ENCODE measurements at places on chromosomes 16 and 17.

DNA sequence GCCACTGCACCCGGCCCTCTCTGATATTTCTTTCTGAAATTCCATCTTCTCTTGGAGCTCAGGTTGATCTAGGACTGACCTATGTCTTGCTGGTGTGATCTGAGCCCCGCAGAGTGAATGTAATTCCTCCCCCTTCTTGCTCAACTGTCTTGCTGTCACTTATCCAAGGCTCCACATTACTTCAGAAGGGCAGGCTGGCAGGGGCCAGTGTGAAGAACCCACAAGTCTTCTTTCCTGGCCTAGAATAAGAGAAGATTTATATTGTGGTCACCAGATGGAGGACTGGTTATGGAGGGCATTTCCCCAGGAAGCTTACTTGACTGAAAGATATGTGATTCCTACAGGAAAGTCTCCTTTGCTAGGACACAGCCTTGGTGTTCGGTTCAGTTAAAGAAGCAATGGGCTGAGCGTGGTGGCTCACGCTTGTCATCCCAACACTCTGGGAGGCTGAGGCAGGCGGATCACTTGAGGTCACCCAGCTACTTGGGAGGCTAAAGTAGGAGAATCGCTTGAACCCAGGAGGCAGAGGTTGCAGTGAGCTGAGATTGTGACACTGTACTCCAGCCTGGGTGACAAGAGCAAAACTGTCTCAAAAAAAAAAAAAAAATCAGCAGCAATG is 13.4 kb downstream of the ITGAL start:
- DNase-seq = no peak

GRCh38 chr17:27430383-27430840 is 25.8 kb upstream of the KSR1 start:
- no peak for DNase-seq

DNA sequence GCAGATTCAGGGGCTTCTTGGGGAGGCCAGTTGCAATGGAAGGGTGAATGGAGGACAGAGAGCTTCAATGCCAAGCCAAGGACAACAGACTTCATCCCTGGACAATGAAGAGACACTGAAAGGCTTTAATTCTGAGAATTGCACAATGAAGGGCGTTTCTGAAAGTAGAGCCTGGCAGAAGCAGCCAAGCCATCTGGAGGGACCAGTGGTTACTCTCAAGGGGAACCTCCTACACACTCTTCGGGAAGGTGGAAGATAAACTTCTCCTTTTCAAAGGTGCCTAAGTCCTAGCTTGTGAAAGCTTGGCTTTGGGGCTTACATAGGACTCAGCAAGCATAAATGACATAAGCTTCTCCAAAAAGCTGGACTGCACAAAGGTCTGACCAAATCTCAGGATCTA is 6.2 kb upstream of the CES1 start:
- DNase-seq = no peak

GRCh38 chr16:73058616-73059409 is 10.9 kb upstream of the ZFHX3 start:
- DNase-seq = peak; percentile 23

DNA sequence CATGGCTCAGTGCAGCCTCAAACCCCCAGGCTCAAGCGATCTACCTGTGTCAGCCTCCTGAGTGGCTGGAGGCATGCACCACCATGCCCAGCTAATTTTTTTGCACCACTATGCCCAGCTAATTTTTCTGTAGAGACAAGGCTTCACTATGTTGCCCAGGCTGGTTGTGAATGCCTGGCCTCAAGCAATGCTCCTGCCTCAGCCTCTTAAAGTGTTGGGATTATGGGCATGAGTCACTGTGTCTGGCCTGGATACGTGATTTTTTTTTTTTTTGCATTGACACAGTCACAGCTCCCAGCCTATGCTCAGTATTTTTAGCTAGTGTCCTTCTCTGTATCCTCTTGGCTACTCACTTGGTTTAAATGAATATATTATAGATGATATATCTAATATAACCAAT is 377.0 kb upstream of the TNRC6C start:
- no peak for DNase-seq

DNA sequence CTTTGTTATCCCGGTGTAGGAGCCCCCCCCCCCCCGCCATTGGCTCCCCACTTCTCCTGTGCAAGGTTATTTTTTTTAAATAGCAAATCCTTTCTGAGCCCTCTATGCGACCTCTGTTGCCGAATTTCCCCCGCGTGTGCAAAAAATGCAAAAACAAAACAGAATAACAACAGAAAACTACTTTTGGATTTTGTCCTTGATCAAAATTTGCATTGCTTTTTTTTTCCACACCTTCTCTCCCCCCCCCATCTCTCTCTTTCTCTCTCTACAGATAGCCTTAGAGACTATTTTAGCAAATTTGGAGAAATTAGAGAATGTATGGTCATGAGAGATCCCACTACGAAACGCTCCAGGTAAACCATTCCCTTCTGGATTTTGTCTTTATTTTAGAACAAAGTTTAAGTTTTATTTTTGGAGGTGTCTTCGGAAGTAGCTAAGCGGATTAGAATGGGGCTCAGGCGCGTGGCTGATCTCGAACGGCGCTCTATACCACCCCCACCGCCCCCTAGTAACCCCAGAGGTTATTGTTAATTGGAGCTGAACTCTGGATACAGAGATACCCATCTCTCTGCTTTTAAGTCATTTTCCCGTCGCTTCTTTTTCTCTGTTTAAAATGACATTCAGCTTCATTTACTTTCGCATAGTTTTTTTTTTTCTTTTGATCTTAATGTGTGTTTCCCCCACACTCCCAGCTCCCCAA is 1.0 kb downstream of the MSI2 start:
- DNase-seq = peak; percentile 45

GRCh38 chr17:3026856-3027751 is 36.3 kb downstream of the OR1D5 start:
- DNase-seq = no peak

DNA sequence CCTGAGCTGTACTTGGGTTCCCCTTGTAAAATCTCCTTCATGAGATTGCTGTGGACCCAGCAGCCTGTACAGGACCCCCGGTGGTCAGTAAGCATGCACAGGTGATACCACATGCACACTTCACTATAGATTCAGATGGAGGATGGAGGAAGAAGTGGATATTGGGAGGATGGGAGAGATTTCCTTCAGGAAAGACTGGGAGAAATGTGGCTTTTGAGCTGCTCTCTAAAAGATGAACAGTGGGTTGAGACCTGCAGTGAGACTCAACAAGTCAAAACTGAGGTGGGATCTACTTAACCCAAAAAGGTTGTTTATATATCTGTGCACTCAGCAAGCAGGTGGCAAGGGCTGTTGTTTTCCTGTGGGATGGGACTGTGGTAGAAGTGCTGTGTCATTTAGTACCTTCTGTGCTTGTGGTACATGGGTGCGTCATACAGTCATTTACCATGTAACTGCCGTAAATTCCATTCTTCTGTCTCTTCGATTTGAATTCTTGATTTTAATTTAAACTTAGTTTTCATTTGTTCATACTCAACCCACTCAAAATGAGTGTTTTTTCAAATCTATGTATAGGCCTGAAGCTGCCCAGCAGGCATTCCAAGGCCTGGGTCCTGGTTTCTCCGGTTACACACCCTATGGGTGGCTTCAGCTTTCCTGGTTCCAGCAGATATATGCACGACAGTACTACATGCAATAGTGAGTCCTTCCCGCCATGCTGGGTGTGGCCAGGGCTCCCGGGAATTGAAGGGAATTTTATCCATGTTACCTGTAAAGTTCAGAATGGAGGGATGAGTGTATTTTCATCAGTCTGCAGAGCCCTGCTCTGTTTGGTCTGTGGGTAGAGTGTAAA is 6.9 kb downstream of the HERPUD1 start:
- peak; percentile 44 for DNase-seq

DNA sequence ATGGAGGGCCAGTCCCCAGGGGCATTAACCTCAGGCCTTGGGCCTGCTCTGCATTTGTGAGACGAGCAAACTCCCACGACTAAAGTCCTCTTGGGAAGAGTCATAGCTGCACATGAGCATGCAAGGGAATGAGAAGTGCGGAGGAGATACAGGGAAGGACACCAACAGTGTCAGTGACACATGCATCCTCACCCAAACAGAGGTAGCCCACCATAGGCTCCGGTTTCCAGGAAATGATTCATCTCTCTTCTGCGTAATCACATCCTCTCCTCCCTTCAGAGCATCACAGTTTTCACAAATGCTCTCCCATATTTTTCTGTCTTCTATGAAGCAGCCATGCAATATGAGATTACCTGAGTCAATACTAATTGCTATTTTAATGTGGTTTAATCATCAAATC is 725.7 kb upstream of the GOT2 start:
- DNase-seq = no peak

- DNase-seq = no peak
These were observed 3.0 kb downstream of the SMCR8 start for GRCh38 chr17:18318117-18318516.

DNA sequence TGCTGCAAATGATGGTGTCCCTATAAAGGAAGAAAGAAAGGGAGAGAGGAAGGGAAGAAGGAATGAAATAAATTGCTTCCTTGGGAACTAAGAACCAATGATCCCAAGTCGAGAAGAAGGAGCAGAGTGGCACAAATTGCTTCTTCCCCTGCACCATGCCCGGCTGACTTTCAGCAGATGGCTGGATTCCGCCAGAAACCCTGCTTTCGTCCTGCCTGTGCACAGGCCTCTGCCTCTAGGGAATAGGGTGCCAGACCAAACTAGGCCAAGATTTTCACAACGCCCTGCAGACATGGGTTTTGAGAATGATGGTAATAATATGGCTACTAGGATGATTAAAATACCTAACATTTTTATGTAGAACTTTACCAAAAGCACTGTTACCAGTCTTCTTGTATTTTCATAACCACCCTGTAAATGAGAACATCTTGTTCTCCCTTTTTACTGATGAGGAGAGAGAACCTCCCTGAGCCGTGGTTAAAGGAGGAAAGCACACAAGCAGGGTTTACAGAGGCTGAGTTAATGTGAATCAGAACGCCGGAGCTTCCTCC is 122.1 kb upstream of the HSBP1 start:
- no peak for DNase-seq

DNA sequence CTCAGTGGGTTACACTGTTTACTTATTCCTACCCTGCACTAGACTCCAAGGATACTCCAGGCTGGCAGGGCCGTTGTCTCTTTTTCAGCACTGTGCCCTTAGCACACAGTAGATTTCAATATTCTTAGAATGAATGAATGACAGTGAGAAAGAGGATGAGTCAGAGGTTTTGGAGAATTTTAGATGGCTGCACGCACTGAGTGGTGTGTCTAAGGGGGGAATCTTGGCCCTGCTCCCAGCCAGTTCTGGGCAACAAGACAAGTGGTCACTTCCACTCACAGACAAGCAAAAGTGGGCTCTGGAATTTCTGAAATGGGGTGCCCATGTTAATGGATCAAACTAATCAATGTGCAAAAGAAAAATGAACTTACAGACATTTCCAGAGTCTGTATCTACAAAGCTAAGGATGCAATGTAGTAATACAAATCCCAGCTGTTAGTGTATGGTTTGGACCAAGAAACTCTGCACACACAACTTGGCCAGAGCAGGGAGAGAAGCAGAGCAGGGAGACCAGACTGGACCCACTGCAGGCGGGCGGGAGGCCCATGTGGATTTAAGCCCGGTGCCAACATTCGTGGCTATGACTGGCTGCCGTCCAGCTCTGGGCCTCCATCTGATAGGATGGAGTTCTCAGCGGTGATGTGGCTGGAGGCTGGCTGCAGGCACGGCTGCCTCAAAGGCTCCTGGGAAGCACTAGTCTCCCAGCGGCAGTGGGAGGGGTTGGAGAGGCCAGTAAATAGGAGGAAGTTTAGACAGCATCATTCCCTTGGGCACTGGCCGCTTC is 95.6 kb upstream of the CDYL2 start:
- no peak for DNase-seq

DNA sequence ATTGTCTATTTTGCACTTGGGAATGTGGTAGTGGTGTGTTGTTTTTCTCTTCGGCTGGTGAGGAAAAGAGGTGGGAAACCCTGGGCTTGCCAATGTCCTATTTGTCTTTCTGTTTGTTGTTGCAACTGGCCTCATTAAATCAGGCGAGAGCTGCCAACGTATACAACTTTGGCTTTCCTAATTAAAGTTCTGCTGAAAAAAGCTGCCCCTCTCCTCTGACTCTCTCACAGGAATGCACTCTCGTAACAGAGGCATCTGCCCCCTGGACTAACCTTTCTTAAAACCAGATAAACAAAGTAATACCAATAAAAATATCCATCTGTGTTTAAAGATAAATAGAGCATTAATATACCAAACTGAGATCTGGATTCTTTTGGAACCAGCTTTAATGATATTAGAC is 7.8 kb downstream of the CDRT15 start:
- no peak for DNase-seq

DNA sequence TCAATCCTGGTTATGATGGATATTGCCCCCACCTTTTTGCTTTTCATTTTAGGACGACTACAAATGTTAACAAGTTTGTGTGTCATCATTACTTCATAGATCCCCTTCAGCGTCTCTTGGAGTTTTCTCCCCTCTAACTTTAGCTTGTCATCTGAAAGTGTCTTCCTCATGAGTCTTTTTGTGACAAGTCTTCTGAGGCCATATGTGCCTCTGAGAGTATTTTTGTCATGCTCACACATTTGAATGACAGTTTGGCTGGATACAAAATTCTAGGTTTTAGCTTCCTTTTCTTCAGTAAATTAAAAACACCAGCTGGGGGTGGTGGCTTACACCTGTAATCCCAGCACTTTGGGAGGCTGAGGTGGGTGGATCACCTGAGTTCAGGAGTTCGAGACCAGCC is 203.8 kb upstream of the CHMP6 start:
- no peak for DNase-seq

GRCh38 chr16:5054876-5055865 is 10.6 kb downstream of the C16orf89 start:
- DNase-seq = no peak

GRCh38 chr16:68423771-68424170 is 24.5 kb downstream of the SMPD3 start:
- no peak for DNase-seq

GRCh38 chr17:20085283-20085845 is 76.2 kb downstream of the SPECC1 start:
- no peak for DNase-seq
